ENCODE measurements at places on chromosomes 11 and 22.

DNA sequence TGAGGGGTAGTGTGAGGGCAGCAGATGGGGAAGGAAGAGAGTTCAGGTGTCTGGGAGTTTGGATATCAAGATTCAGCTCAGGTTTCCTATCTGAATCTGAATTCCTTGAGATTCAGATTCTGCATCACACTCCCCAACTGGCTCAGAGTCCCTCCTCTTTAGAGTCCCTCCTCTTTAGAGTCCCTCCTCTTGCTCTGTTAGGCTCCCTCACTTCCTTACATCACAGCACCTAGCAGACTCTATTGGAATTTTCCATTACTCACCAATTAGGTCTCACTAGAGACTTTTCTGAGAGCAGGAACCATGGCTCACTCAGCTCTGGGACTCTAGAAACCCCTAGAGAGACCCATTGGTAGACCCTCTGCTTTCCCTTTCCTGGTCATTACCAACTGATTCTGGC is 303.4 kb upstream of the SYN3 start:
- DNase-seq = no peak

DNA sequence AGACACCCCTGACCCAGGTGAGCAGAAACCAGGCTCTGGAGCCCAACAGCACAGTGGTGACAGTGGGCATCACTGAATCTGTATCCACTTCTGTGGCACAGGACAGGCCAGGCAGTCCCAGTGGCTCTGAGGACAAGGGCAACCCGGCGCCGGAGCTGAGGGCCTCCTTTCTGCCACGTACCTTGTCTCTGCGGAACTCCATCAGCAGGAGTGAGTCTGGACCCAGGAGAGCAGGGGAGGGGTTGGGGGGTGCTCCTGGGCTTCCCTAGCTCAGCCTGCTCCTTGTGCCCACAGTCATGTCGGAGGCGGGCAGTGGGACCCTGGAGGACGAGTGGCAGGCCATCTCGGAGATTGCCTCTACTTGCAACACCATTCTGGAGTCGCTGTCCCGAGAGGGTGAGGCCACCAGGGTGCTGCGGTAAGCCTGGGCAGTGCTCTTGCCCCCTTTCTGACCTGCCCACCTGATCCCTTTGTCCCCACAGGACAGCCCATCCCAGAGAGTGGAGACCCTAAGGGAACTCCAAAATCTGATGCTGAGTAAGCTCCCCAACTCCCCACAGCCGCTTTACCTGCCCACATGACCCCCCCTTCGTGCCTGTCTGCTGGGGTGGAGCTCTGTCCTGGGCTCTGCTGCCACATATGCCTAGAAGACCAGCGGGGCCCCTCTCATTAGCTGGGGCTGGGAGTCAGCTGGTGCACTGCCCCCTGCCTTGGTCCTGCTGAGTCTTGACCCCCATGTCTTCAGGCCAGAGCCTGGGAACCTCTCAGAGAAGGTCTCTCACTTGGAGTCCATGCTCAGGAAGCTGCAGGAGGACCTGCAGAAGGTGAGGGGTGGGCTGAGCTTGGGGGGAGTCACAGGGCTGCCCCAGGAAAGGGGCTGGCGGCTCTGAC is 12.0 kb downstream of the SIPA1 start:
- DNase-seq = no peak

DNA sequence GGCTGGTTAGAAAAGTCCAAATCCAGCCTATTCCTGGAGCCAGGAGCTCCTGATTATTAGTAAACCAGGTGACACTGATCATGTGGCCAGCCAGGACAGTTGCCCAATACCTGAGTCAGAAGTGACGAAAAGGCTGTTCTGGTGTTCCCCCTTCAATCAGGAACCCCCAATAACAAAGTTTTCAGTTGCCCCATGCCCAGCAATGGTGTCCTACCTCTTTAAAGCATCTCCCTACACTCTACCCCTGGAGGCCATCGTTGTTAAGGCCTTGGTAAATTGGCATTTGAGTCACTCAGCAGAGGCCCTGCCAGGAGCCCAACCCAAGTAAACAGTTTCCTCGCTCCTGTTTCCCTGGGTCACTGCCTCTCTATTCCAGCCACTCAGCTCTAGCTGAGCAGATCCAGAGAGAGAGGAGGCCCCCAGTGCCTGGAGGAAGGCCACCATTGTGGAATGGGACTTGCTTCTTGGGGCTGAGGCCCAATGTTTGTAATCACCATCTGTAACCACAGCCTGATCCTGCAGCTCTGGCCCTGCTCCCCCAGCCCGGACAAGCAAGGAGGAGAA is 25.0 kb downstream of the ARHGAP1 start:
- DNase-seq = no peak

GRCh38 chr22:17980638-17981051 is 43.7 kb downstream of the MICAL3 start:
- no peak for DNase-seq

- DNase-seq = no peak
Measured at GRCh38 chr11:20160425-20161229, at the start of gene DBX1. Gene DBX1 (minus strand): TSS chr11:20160475. CDS start chr11:20160324, 151 bp downstream.

DNA sequence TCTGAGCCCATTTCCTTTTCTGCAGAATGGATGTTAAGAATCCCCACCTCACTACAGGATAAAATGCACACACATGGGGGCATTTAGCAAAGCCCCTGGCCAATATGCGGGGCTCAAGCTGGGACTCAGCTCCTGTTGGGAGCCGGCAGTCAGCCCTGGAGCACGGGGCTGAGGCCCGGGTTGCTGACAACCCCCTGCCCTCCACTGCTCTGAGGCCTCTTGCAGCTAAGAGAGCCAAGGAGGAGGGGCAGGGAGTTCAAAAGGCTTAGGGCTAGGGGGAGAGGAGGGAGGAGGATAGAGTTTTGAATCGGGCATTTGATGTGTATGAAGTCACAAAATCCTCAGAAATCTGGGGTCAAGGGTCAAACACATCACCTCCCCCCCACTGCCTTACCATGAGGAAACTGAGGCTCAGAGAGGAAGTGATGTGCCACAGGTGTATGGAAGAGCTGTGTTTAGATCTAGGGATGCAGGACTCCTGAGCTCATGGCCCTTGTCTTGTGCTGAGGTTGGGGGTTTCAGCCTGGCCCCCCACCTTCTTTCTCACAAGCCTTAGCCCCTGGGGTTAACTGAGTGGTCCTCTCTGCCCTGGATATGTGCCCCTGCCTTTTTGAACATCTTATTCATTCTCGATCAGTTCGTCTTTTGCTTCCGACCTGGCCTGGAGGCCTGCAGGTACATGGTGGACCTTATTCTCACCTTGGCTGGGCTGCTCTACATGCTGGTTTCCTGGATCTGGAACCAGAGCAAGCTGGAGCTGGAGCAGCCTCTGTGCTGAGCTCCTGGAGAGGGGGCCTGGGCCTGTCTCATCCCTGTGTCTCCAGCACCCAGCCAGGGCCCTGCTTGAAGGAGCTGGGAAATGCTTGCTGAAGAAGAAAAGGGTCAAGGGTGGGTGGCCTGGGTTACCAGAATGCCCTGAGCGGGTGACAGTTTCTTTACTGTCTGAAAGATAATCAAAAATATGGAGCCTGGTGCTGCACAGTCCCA is 80.3 kb downstream of the LRRC32 start:
- DNase-seq = no peak

DNA sequence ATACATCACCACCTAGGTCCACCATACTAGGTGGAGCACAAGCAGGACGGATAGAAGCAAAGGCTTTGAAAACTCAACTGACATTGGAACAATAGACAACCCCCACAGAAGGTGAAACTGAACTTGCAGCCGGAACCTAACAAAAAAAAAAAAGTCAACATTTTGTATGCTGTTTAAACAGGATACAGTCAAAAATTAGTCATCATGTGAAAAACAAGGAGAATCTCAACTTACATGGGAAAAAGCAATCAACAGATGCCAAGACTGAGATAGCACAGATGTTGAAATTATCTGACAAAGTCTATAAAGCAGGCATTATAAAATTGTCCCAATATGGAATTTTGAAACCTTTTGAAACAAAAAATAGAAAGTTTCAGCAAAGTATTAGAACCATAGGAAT is 123.8 kb downstream of the RAB38 start:
- no peak for DNase-seq

- DNase-seq = no peak
Measured at GRCh38 chr11:111663820-111664219, 61.6 kb downstream of the SIK2 start.

DNA sequence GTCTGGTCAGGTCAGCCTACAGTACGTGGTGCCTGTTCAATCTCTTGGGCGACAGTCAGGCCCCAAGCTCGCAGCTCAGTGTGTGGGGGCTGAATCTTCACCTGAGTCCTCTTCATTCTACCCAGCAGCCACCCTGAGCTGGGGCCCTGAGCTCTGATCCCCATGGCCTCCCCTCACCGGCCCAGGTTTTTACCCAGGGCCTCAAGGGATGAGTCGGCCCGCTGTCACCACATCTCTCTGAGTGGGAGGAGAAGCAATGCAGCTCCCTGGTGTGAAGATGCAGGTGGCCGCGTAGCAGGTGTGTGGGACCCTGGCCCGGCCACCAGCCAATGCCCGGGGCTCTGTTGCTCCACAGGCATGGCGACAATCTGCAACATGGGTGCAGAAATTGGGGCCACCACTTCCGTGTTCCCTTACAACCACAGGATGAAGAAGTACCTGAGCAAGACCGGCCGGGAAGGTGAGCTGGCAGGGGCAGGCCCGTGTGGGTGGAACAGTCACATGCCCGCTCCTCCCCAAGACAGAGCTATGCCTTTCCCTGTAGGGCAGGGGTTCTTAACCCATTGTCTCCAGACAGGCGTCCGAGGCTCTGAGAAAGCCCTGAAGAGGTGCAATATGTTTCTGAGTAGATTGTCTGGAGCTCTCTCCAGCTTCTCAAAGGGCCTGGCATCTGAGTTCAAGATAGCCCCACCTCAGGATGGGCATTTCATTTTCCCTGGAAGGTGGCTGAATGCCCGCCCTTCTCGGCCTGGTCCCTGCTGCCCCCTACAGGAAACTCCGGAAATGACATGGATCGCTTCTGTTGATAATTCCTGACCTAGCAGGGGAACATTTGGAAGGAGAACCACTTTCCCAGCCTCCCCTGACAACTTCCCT is 26.9 kb downstream of the POLR3H start:
- peak; percentile 87 for DNase-seq

- peak; percentile 80 for DNase-seq
Measured at GRCh38 chr11:133934599-133935550, 21.9 kb downstream of the IGSF9B start.

DNA sequence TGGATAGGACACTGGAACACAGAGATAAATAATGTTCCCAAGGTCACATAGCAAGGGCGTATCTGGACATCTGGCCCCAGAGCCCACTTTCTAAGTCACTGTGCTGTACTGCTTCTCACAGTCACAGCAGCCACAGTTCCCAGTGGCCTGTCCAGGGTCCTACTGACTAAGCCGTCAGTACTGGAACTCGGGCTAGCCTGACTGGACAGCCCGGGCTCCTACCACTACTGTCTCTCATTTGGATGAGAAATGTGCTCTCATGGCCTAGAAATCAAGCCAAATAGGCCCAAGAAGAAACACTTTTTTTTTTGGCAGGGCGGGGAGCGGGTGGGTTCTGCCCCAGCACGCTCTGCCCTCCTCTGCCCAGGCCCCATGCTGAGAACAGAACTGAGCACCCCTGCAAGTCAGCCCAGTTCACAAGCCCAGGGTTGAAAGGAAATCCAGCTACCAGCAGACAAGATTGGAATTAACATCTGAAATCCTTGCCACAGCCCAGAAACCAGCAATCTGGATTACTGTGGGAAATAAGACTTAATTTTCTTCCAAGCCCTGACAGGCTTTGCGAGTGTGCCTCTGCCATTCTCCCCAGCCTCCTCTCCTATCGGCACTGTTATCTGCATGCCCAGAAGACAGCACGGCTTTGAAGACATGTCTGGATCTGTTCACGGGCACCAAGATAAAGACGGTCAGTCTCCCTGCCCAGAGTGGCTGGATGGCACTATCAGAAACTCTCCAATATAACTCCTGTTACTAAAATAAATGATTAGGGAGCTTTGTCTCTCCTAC is 182.9 kb upstream of the NCAM1 start:
- DNase-seq = peak; percentile 28

DNA sequence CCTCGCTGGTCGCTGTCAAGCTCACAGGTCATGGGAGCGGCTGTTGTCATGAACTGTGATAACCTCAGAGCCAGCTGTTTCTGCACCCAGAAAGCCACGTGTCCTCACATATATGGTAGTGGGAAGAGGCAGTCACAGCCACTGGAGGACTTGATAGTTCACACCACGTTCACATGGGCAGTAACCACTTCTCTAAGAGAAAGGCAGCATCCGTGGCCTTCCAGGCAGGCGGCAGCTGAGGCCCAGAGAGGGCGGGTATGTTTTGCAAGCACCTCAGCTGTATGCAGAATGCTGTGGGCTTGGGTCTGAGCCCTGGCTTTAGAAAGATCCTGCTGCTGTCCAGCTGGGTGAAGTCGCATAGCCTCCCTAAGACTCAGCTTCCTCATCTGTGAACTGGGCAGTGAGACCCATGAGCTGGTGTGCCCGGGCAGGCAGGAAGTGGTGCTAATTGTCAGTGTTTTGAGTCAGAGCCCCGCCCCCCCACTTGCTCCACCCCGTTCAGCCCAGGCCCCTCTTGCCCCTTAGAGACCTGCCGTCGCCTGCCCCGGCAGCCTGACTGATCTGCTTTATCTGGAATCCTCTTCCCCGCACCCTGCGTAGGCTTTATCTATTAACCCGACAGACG is 13.3 kb downstream of the TTC38 start:
- peak; percentile 24 for DNase-seq

GRCh38 chr11:107778839-107779517 is 67.1 kb upstream of the SLN start:
- DNase-seq = no peak

DNA sequence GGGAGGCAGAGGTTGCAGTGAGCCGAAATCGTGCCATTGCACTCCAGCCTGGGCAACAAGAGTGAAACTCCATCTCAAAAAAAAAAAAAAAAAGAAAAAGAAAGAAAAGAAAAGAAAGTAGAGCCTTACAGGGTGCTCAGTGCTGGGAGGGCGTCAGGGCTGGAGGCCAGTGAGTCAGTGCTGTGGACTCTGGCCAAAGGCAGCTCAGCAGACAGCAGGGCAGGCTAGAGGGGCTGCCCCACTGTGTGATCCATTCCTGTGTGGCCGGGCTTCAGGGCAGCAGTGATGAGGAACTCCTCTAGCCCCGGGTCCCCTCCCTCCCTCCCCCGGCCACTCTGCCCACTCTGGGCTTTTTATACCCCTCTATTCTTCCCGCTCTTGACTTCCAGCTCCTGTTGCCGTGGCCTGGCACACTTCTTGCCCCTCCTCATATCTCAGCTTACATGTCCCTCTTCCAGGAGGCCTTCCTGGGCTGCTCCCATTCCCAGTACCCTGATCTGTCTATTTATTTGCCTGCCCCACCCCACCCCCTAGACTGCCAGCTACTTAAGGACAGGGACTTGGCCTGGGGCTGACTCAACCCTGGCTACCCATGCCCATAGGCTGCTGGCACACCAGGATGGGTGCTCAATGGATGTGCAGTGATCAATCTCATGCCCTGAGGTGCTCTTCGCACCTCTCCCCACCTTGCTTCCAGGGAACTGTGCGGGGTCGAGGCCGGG is 10.1 kb downstream of the SYT12 start:
- no peak for DNase-seq

- no peak for DNase-seq
Measured at GRCh38 chr11:133981156-133981555, 24.4 kb upstream of the IGSF9B start.

GRCh38 chr22:38802671-38803121 is 8.8 kb upstream of the DNAL4 start:
- peak; percentile 24 for DNase-seq

Measured in anterior cingulate cortex (tissue), 58 donors.